ENCODE measurements at places on chromosomes 16 and 17.

GRCh38 chr17:48393283-48393682, 36.7 kb downstream of the SKAP1 start:
- no peak for DNase-seq

- DNase-seq: peak; percentile 86
Measured at GRCh38 chr17:38867179-38867967, 2.5 kb upstream of the LASP1 start.

- peak; percentile 83 for DNase-seq
Measured at GRCh38 chr17:82751171-82751570, 694 bp upstream of the TBCD start.

GRCh38 chr16:60727851-60728250, 1308.4 kb downstream of the CDH8 start:
- DNase-seq: no peak

DNA sequence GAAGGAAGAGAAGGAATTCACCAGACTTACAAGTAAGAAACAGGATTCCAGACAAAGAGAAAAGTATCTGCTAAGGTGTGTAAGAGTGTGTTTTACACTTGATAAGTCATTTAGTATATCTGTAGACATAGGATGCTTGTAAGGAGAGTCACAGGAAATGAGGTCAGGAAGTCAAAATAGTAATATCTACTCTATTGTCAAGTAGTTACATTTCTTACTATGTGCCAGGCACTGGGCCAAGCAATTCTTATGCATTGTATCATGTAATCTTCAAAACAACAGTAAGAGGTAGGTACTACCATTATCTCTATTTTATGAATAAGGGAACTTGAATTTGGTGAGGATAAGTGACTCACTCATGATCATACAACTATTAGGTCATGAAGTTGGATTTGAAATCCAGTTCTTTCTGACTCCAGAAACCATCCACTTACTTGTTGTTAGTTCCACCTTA, 129.1 kb downstream of the SNX11 start:
- DNase-seq: no peak

- no peak for DNase-seq
Measured at GRCh38 chr16:16960785-16961184, 510.0 kb downstream of the XYLT1 start.

GRCh38 chr16:2194852-2195321, 1.5 kb downstream of the CASKIN1 start:
- peak; percentile 55 for DNase-seq

- DNase-seq: no peak
Measured at GRCh38 chr16:89304941-89305705, 87.6 kb downstream of the ZNF778 start.

GRCh38 chr16:22264786-22265185, 32.4 kb upstream of the POLR3E start:
- DNase-seq: peak; percentile 31

DNA sequence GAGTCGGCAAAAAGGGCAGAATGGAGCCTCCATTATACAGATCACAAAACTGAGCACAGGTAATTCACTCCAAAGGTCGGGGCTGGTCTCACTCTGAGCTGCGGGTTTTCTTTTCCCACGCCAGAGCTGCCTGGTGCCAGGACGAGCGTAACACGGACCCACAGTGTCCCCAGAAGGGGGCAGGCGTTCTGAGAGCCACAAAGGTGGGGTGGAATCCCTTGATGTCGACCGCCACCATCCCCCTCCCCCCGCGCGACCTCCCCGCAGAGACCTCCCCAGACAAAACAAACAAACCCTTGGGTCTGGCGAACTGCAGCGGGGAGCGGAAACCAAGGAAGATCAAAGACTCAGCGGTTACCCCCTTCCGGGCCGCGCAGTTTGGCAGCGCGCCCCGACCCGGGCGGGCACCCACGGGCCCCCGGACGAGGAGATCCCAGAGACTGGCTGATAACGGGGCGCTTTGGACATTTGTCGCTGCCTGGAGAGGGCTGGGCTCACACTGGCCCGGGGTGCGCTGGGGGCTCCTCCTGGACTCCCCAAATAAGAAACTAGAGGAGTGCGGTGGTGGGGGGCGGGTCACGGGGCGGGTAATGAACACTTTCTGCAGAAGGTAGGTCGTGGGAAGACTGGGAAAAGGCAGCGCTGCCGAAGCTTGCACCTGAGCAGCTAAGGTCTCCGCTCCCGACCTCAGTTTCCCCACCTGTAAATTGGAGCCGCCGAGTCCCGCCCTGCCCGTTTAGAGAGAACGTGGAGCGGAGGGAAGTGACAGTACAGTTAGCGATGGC, 664 bp upstream of the NKD1 start:
- DNase-seq: peak; percentile 66

DNA sequence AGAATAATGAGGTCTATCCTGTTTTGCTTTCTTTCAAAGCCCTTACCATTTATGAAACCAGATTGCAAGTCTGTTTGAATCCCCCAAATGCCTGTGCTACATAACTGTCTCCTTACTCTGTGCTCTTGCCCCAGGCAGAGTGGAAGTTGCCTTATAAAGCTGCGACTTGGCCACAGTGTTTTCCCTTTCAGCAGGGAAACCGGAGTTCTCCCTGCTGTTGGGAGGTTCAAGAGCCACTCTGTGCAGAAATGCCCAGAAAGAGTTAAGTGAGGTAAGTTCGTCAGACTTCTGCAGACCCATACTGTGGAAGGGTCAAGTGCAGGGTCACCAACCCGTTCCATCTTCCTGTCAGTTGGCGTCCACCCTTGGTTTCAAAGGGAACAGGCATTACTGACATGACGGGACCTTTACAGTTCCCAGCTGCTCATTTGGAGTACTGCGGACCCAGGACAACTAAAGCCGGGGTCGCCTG, 508.9 kb downstream of the WWOX start:
- DNase-seq: peak; percentile 56

DNA sequence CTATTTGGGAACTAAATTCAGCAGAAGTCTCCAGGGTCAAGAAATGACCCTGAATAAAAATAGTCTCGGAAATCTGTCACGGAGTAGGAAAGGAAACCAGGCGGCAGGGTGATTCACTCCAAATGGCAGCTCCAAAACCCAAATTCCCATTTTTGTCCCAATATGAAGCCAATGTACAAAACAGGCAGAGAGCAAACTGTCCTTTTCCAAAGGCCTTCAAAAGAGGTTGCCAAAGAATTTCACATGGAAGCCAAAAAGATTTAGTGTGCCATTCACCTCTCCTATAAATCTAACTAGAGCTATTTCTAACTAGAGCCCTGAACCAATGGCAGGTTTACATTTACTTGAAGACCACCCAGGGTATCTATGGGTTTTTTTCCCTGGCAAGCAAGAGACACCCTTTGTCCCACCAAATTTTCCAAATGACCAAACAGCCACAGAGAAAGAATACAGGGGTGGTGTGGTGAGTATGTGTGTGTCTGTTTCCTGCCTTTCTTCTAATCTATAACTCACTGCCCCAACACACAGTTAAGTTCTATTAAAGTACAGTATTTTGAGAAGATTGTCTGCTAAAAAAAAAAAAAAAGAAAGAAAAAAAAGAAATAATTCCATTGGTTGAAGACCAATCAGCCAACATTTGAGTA, 6.8 kb downstream of the MYO1D start:
- no peak for DNase-seq

- peak; percentile 79 for DNase-seq
Measured at GRCh38 chr17:77734371-77735080, 224.0 kb upstream of the TNRC6C start.

DNA sequence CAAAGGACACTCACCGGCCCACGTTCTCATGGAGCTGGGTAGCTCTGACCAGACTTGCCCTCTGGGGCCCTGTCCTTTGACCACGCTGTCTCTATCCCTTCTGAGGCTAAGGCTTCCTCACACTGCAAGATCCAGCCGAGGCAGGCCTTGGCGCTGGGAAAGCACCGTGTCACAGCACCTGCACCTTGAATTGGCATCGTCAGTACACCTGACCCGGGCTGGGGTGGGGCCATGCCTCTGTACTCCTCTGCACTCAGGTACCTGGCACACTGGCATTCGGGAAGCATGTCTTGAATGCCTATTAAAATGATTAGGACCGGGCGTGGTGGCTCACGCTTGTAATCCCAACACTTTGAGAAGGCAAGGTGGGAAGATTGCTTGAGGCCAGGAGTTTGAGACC, 6.0 kb downstream of the TBC1D24 start:
- DNase-seq: no peak

GRCh38 chr16:48358419-48358818, 26.8 kb downstream of the SIAH1 start:
- no peak for DNase-seq

- no peak for DNase-seq
Measured at GRCh38 chr16:10943064-10943353, 741 bp upstream of the DEXI start.

- DNase-seq: no peak
Measured at GRCh38 chr16:1533443-1533951, at the start of gene TMEM204. Gene TMEM204 (plus strand): TSS chr16:1533666. CDS start chr16:1534276, 610 bp downstream.

DNA sequence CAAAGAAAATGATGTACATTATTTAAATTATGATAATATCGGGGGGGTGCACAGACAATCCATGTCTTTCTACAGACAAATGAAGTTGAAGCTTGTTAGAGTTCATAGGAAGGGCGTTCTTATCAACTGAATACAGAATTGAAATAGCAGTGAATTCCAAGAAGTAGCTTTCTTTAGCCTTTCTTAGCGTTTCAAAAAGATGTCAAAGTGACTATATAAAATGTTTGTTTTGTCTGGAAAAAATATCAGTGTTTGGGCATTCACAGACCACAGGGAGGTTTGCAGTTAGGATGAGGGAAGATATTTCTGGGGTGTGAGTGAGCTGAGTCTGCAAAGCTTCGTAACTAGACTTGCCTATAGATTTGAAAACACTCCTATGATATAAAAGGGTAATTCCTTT, 55.0 kb downstream of the STX8 start:
- DNase-seq: no peak

DNA sequence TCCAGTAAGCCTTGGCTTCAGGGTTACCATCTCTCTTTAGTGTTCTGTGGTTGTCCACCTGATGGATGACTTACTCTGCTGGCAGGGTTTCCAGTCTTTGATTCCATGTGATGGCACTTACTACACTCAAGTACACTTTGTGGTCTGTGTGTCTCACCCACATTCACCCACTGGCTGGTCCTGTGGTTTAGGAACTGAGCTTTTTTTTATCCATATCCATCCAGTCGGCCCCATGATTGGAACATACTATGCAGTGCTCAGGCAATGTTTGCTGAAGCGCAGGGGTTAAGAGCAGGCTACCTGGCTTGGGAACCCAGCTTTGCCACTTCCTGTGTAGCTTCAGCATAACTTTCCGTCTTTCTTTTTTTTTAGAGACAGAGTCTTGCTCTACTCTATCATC, 2.8 kb upstream of the FUS start:
- no peak for DNase-seq

DNA sequence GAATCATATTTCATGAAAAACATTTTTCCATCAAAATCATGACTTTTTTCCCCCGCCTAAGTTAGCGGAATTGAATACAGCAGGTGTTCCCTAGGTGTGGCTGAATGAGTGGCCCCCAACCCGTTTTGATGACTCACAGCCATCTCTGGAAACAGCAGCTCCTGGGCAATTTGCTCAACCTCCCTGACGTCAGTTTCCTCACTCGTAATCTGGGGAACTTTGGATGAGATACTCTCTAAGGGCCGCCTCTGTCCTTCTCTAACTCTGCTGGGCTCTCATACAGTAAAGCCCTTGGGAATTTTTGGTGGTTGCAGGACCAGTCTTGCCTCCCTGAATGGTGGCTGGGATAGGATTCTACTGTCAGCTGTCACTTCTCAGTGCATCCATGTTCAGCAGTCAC, 11.6 kb upstream of the NTN1 start:
- DNase-seq: no peak

DNA sequence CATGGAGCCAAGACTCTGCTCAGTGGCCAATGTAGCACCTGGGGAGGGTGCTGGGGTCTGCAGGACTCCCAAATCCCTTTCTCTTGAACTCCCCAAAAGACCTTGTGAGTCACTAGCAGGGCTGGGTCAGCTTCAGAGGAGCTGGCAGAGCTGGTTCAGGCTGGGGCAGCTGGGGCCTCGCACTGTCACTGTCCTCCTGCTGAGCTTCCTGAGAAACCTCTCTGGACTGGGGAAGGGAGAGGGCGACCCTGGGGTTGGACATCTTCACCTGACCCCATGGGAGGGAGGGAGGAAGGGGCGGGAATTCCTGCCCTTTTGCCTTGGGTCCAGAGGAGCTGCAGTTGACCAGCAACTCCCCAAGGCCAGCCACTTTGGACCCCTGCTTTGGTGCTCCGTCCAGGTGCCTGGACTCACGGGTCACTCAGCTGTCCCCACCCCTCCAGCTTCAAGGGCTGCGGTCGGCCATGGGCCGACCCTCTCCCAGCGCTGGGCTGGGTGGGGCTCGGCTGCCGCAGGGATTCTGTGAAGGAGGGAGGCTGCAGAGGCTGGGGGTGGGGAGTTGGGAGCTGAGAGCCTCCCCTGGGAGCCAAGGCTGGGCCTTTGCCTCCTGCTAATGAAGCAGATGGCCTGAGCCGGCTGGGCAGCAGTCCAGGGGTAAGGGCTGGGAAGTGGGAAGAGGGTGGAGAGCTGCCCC, 9.2 kb downstream of the FMNL1 start:
- DNase-seq: no peak

- DNase-seq: no peak
Measured at GRCh38 chr17:65260626-65261025, 123.5 kb downstream of the RGS9 start.

GRCh38 chr16:46828292-46828691, 2.7 kb downstream of the C16orf87 start:
- no peak for DNase-seq

DNA sequence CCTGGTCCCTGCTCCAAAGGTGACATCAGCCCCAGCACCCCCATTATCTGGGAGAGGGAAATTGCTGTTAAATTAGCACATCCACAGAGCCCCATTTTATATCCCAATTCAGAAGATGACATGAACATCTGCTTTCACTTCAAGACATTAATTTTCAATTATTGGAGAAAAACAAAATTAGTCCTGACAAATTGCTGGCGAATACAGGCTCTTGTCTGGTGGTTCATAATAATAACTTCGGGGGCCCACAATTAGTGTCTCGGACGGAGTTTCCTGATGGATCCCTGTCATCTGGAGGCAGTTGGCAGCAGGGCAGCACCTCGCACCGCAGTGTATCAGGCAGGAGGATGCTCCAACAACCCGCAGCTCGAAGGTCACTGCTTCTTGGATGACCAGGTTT, 7.4 kb downstream of the ZNF423 start:
- DNase-seq: no peak

GRCh38 chr17:28705074-28705659, 6.5 kb downstream of the PROCA1 start:
- no peak for DNase-seq

GRCh38 chr17:14289162-14289561, 11.7 kb upstream of the HS3ST3B1 start:
- DNase-seq: no peak

All from retina (tissue), 1 donor.